ENCODE measurements at places on chromosomes 1 and 21.

GRCh38 chr1:34113362-34113761 lies 51.7 kb downstream of the CSMD2 start:
- no peak for DNase-seq

DNA sequence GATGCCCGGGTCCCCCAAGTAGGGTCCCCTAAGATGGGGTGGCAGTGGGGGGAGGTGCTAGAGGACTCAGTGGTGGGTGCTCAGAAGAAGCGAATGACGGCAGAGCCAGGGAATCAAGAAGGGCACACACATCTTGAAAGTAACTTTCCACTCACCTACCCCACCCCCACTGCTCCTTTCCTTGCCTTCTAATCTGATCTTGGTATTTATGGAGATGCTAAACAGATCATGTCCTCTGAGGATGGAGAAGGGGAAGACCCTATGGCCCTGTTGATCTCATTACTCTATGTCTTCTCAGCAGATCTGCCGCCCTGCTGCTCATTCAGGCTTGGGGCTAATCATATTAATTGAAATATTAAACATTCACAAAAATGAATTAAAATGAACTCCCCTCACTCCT lies 2.1 kb upstream of the CELF3 start:
- DNase-seq = no peak

DNA sequence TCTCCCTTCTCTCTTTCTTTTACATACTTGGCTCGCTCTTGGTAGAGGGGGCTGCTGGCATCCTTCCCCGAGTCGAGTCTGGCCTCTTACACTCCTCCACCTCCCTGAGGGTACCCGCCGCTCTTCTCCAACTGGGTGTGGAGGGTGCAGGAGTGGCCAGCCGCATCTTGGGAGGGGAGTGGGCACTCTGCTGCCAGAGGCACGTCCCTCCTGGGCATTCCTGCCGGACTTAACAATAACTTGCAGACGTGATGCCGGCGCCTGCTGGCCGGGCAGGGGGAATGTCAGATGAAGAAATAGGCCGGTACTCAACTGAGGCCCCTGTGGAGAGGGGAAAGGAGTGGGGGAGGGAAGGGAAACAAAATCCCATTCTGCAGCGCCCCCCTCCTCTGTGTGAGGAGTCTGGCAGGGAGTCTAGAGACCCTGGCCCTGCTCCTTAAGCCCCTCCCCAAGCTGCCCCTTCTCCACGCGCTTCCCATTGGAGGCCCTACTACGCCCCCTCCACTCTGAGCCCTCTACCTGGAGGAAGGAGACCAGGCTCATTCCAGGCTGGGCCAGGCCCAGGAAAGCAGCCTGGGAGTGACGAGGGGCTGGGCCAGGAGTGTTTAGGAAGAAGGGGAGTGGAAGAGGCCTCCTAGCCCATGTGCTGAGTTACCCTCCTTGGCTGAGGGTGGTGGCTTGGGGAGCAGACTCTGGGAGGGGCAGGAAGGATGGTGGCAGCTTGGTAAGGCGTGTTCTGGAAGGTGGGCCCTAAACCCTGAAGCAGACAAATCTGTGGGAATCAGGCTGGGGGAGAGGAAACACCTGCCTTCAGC lies 1.8 kb downstream of the ATP2B4 start:
- DNase-seq = no peak

DNA sequence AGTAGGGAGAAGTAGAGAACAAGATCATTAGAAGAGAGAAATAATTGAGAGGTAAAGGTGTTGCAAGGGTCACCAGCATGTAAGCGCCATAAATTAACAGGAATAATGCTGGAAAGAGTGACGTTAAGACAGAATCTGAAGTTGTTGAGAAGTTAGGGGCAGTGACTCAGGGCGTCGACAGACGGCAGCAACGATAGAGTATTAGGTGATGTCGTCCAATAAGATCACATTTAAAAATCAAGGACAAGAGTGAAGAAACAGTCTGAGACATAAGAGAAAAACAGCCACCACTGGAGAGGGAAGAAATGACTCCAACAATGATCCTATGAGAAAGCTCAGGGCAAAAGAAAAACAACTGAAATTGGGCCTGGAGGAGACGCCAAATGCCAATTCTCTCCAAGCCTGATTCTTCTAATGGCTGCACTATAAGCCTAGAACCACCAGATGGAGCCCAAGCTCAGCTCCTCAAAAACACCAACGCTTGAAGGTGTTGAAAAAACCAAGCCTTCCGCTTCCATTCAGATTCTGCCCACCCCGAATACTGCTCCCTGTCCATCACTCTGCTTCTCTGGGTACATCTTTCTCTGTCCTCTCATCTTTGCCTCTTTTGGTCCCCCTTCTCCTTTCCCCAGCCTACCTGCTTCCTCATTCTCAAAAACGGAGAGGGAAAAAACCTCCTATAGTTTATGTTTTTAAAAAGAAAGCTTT lies 70.0 kb downstream of the LUZP1 start:
- DNase-seq = peak; percentile 33

- no peak for DNase-seq
These were observed 29.6 kb downstream of the VANGL2 start for GRCh38 chr1:160429702-160430535.

- DNase-seq = no peak
These were observed 57.9 kb downstream of the FGGY start for GRCh38 chr1:59354709-59355337.

DNA sequence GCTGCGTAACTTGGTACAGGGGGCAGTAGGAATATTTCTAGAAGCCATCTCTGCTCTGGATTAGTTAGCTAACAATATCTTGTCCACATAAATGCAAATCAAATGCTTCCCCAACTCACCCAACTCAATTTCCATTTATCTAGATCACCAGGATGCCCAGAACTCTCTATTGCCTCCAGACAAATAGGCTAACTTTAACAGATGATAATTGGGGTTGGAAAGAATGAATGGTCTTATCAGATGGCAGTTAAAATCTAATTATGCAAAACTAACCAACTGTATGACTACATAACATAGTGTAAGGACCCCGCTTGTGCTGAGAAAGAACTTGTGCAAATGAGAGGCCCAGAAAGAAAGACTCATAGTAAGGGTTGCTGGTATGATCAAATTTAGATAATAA lies 1024.8 kb downstream of the PLA2G4A start:
- no peak for DNase-seq

DNA sequence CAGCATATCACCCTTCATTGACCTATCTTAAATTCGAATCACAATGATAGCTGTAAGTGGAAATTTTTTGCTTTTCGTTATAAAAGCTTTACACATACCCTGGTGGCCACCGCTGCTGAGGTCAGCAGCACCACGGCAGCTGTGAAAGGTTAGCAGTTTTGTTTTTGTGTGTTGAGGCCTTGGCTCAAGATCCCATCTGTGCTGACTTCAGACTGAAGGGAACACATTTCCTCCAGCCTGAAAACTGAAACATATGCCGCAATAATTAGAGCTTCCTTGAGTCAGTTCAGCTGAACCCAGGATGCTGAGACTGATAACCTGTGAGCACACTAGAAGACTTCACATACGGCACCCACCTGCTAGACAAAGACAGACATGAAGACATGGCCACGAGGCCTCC lies 103.0 kb downstream of the SMYD3 start:
- no peak for DNase-seq

DNA sequence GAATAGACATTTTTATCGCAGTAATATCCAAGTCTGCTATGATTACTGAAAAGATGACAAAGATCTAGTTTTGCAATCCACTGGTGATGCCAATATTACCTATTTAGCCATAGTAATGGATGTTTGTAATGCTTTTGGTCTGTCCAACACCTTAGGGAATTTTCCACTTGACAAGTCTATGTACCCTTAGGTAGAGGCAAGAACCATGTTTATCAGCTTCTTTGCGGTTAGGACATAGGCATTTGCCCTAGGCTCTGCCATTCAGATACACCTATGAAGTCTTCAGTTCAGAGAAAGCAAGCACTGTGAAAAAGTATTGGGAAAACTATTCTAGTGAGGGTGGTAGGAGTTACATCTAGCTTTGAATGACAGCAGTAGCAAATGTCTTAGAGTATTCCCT lies 40.2 kb upstream of the SLC35D1 start:
- DNase-seq = no peak

GRCh38 chr1:67988066-67988465 lies 62.4 kb downstream of the DIRAS3 start:
- DNase-seq = no peak

DNA sequence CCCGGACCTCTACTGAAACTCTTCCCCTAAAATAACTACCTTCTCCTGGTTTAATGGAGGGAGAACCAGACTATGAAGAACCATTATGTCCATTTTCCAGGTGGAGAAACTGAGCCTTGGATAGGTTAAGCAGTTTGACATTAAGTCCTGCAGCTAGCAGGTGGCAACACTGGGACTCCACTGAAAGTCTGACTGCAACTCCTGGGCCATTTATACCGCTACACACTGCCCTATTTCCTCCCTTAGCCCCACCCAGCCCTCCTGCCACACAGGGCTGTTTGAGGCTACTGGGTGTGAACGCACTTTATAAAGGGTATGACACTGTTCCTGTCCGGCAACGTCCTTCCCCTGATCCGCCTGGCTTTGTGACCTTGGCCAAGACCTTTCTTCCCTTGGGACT lies 511 bp upstream of the INPP5B start:
- DNase-seq = no peak

GRCh38 chr1:221170171-221170570 lies 290.9 kb downstream of the HLX start:
- no peak for DNase-seq

- DNase-seq = no peak
These were observed 415.5 kb downstream of the DPYD start for GRCh38 chr1:97505289-97505688.

DNA sequence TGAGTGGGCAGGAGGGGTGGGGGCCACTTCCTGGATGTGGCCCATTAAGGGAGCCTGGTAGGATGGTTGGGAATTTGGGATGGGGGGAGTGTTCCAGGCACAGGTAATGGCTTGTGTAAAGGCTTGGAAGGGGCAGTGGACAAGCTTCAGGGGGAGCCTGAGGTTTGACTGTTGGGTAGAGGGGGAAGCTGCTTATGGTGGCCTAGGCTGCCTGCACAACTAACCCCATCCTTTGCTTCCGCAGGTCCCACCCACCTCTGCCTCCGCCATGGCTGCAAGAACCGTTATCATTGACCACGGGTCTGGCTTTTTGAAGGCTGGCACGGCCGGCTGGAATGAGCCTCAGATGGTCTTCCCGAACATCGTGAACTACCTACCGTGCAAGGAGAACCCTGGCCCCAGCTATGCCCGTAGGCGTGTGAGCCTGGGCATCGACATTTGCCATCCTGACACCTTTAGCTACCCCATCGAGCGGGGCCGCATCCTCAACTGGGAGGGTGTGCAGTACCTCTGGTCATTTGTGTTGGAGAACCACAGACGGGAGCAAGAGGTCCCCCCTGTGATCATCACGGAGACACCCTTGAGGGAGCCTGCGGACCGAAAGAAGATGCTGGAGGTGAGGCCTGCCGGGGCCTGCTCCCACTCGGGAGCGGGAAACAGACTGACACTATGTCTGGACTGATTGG lies 67.8 kb downstream of the ACTL8 start:
- no peak for DNase-seq

- no peak for DNase-seq
These were observed 125.4 kb upstream of the TMEM51 start for GRCh38 chr1:15028102-15028501.

- DNase-seq = no peak
These were observed 393.9 kb downstream of the PLPP3 start for GRCh38 chr1:56185493-56185892.

DNA sequence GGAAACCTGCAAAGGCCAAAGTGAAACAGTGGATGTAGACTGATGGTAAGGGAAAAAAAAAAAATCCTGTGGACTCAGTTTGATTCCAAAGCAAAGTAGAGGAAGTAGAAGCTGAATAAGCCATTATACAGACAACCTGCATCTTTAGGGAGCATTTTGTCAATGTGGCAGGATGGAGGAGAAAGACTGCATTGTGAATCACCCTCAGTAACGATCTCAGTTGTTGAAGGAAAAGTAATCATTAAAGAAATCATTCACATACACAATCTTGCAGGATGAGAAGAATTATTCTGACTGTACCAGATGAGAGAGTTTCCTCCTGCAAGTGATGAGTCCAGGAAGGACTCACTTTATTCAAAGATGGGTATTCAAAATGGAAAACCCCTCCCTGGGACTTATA lies 45.1 kb upstream of the TRIM67 start:
- no peak for DNase-seq

- no peak for DNase-seq
These were observed 105.4 kb upstream of the FAM78B start for GRCh38 chr1:166272155-166272554.

- no peak for DNase-seq
These were observed 178.4 kb downstream of the GRIK3 start for GRCh38 chr1:36855699-36856494.

GRCh38 chr1:93638981-93639380 lies 42.7 kb downstream of the BCAR3 start:
- no peak for DNase-seq

DNA sequence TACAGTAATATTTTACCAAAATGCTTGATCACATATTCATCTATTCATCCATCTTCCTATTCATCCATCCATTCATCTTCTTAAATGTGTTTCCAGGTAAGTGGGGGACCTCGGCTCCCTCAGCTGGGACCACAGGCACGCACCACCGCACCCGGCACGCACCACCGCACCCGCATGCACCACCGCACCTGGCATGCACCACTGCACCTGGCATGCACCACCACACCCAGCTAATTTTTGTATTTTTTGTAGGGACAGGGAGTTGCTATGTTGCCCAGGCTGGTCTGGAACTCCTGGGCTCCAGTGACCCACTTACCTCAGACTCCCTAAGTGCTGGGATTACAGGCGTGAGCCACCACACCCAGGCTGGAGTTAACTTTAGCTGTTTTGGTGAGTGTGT lies 21.2 kb downstream of the ACTRT2 start:
- DNase-seq = no peak

GRCh38 chr1:59445040-59445439 lies 148.1 kb downstream of the FGGY start:
- no peak for DNase-seq

DNA sequence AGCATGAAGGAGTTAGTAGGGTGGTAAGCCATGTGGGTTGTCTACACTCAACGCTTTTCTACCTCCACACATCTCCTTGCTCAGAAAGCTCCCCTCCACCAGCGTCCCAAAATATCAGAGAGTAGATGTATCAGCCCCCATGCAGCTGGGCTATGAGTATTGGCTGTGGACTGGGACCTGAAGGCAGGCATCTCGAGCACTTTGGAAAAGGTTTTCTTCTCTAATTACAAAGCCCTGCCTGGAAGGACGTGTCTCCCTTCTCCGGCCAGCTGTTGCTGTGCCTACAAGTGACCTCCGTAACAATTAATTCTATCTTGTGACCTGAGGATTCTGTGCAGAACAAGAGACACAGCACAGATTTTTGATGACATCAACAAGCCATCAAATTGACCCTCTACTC lies 142.0 kb upstream of the RUNX1 start:
- no peak for DNase-seq

- no peak for DNase-seq
These were observed 255.1 kb downstream of the SDCCAG8 start for GRCh38 chr1:243510928-243511327.

All from stimulated activated CD4-positive, alpha-beta T cell treated with anti-CD3 and anti-CD28 coated beads, Interleukin-12 subunit alpha, Interleukin-12 subunit beta, amount 100 ng/mL, for 24 hours (primary cell).